ENCODE measurements at places on chromosomes 1 and 21. TPM values are rescaled to one million over a fixed set of nuclear protein-coding genes. Genes with fewer than 3 reads are reported as not detected.

DNA sequence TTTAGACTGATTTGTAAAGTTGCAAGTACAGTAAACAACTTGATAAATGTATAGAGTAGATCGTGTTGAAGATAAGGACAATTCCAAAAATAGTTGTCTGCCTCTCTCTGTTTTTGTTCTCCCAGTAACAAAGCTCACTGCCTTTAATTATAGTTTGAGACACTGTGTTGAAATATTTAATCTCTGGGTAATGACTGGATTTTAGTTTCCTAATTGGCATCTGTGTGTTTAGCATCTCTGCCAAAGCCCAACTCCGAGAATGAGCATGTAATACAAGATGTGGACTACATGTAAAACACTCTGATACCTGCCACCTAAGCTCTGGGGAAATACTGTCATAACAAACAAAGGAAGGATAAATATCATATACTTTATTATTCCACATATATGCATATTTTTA lies 27.7 kb upstream of the SDE2 start:
- no peaks in the 10 kb centered on the region for H3K4me1 ChIP-seq
- no peaks in the 10 kb centered on the region for H3K36me3 ChIP-seq
- no peak overlapping the region for H3K4me3 ChIP-seq
- H3K27me3 ChIP-seq = no peaks in the 10 kb centered on the region
- DNase-seq = no peak

The OR2L3 gene
- total RNA-seq = not detected

GRCh38 chr1:231724041-231724440 lies 97.5 kb downstream of the DISC1 start:
- H3K36me3 ChIP-seq = no peaks in the 10 kb centered on the region
- no peaks in the 10 kb centered on the region for H3K4me1 ChIP-seq
- no peak overlapping the region for H3K27ac ChIP-seq
- DNase-seq = no peak
- H3K27me3 ChIP-seq = no peaks in the 10 kb centered on the region
- H3K4me3 ChIP-seq = no peak overlapping the region

The EGLN1 gene
- total RNA-seq = 9.4 TPM

The GJA9 gene
- total RNA-seq = not detected

DNA sequence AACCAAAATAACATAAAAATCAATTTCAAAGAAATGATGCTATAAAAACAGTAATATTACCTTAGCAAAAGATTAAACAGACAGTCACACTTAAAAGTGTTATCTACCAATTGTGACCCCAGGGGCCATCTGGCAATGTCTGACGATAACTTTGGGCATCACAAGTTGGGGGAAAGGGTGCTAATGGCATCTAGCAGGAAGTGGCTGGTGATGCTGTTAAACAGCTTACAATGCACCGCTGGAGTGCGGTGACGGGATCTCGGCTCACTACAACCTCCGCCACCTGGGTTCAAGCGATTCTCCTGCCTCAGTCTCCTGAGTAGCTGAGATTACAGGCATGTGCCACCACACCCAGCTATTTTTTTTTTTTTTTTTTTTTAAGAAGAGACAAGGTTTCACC lies 27.6 kb downstream of the NUP133 start:
- no peaks in the 10 kb centered on the region for H3K27me3 ChIP-seq
- H3K27ac ChIP-seq = no peak overlapping the region
- no peak overlapping the region for H3K4me3 ChIP-seq
- peaks cover 68% of the 10 kb centered on the region for H3K36me3 ChIP-seq
- no peaks in the 10 kb centered on the region for H3K4me1 ChIP-seq

DNA sequence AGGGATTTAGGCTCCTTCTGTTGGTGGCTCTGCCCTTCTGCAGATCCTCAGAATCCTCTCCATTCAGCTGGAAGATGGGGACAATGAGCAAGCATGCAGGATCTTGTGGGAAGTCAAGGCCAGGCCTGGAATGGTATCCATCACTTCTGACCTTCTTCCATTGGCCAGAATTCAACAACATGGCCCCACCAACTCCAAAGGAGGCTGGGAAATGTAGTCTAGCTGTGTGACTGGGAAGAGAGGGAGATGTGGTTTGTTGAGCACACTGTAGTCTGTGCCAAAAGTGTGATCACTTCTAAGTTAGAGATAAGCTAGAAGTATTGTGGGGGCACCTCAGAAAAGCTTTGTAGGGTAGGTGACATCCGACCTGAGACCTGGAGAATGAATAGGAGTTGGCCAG lies 60.4 kb upstream of the WNT4 start:
- no peaks in the 10 kb centered on the region for H3K4me1 ChIP-seq
- no peak overlapping the region for H3K27ac ChIP-seq
- DNase-seq = no peak
- H3K27me3 ChIP-seq = peaks cover 22% of the 10 kb centered on the region
- H3K36me3 ChIP-seq = no peaks in the 10 kb centered on the region
- no peak overlapping the region for H3K4me3 ChIP-seq

GRCh38 chr1:245915841-245916240 lies 591.2 kb downstream of the SMYD3 start:
- peaks cover 5% of the 10 kb centered on the region for H3K36me3 ChIP-seq
- no peak for DNase-seq
- no peaks in the 10 kb centered on the region for H3K27me3 ChIP-seq

- no peak for DNase-seq
- no peaks in the 10 kb centered on the region for H3K36me3 ChIP-seq
- H3K27me3 ChIP-seq = no peaks in the 10 kb centered on the region
These were observed 32.4 kb downstream of the AHDC1 start for GRCh38 chr1:27571439-27572018.

The NUF2 gene
- total RNA-seq = 1.8 TPM

- H3K4me3 ChIP-seq = no peak overlapping the region
- no peak overlapping the region for H3K27ac ChIP-seq
- H3K27me3 ChIP-seq = no peaks in the 10 kb centered on the region
- H3K4me1 ChIP-seq = no peaks in the 10 kb centered on the region
- no peak for DNase-seq
These were observed 3.1 kb upstream of the KRTAP21-1 start for GRCh38 chr21:30758306-30758705.

The ARV1 gene
- 1.8 TPM for total RNA-seq
